Activated naive CD8-positive, alpha-beta T cell treated with anti-CD3 and anti-CD28 coated beads, Interleukin-2, amount 50 U/mL, for 24 hours (primary cell): ENCODE measurements at places on chromosomes 7 and 10.
A peak's percentile ranks its signal among the peaks of the same experiment; 100 is the strongest.

DNA sequence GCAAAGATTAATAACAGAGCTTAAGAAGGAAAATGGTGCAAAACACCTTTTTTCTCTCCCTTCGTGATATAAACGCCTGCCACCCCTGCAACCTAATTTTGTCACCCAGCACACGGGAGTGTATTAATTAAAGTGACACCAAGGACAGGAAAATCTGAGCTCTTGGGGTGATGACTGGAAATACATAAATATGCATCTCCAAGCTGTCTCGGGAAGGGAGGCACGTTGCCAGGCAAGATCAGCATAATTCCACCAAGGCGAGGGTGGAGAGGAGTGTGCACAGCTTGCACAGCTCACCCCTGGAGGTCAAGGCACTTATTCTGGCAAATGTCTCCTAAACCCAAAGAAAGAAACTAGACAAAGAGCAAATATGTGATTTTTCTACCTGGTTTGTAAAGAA, 700.9 kb downstream of the GRID1 start:
- no peak for DNase-seq

- DNase-seq: no peak
These were observed 26.0 kb upstream of the VAX1 start for GRCh38 chr10:117163954-117164548.

GRCh38 chr10:8039321-8039881, 15.1 kb upstream of the GATA3 start:
- no peak for DNase-seq

GRCh38 chr10:111175787-111176186, 99.0 kb downstream of the ADRA2A start:
- DNase-seq: no peak

DNA sequence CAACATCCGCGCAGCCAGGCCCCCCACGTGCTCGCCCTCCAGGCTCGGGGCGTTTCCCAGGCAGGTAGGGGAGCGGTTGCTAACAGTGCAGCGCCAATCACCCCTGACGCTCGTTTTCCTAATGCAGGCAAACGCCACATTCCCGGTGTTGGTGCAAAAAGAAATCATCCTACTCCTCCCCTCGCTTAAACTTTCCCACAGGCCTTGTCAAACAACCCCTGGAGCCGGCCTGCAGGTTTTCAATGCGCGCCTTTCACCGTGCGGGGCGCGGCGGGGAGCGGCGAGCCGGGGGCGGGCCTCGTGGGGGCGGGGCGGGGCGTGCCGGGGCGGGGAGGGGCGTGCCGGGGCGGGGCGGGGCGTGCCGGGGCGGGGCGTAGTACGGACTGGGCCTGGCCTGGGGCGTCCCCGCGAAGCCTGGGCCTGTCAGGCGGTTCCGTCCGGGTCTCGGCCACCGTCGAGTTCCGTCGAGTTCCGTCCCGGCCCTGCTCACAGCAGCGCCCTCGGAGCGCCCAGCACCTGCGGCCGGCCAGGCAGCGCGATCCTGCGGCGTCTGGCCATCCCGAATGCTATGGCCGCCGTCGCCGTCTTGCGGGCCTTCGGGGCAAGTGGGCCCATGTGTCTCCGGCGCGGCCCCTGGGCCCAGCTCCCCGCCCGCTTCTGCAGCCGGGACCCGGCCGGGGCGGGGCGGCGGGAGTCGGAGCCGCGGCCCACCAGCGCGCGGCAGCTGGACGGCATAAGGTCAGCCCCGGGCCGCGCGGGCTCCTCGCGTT, at the start of gene ECHDC3:
Gene ECHDC3, plus strand, starts transcription at position 374 of the 770 bp plus-strand sequence. Its CDS starts 195 bp downstream, at position 569.
- peak; percentile 38 for DNase-seq

DNA sequence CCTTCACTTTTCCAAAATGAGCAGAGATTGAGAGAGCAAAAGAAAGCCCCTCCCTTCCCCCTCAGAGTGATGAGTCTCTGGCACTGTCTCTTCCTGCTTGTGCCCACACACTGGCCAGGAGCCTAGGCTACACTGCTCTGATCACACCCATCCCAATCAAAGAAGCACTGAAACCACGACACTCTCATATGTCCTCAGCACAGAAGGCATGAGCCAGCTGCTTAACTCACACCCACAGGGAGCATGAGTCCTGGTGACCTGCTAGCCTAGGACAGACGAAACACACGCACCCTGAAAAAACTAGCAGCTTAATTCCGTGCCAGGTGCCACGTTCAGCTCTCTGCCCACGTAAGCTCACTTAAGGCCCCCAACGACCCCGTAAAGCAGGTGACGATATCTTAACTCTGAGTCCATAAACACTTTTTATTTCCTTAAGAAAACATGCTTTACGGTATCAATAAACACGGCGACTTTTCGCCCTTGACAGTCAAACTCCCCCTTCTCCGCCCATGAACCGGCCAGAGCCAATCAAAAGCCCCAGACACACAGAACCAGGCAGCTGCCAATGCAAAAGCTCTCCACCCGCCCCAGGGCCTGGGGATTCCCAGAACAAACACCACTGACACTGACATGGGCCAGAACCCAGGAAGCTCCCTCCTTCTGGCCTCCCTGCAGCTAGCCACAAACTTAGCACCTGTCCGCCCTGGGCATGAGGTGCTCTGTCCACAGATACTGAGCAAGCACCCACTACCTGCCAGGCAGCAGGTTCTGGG, 69.0 kb downstream of the TNRC18 start:
- no peak for DNase-seq

DNA sequence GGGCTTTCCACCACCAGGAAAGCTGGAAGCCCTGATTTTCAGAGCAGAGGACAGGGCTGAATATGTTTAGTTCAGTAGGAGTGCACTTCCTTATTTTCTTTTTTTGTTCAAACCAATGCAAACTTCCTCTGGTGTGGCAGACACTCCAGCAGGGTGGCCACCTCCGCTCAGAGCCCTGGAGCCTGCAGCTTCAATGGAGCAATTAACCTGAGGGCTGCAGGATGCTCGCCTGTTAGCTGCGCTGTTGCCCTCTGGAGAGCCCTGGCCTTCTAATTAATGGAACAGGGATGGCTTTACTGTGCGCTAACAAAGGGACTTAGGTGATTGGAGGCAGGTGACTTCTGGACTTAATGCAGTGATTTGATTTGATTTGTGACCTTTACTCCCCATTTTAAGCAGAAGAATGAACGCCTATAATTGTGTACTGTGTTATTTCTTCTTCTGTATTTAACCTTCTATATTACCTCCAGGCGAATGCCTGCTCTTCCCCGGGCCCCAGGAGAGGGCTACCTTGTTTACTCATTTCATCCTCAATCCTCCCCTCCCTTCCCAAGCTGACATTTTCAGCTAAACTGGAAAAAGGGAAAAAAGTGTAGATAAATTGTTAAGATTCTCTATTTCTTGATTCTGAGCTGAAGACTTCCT, 123.0 kb upstream of the CTBP2 start:
- DNase-seq: no peak

DNA sequence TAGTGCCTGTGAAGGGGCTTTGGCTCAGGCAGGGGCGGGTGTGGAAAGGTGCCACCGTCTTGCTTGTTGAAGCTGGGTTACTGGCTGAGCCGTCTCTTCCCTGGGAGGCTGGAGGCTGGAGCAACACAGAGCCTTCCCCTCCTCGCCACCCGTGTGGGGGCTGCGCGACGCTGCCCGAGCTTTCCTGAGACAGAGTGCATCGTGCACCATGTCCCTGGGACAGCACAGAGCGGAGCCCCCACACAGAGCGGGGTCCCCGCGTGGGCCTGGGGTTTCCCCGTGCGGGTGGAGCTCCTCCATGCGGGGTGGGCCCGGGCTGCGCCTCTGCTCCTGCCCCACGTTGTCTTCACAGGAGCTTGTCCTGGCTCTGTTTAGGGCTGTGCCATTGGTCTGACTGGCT, 69.9 kb downstream of the INPP5A start:
- no peak for DNase-seq

DNA sequence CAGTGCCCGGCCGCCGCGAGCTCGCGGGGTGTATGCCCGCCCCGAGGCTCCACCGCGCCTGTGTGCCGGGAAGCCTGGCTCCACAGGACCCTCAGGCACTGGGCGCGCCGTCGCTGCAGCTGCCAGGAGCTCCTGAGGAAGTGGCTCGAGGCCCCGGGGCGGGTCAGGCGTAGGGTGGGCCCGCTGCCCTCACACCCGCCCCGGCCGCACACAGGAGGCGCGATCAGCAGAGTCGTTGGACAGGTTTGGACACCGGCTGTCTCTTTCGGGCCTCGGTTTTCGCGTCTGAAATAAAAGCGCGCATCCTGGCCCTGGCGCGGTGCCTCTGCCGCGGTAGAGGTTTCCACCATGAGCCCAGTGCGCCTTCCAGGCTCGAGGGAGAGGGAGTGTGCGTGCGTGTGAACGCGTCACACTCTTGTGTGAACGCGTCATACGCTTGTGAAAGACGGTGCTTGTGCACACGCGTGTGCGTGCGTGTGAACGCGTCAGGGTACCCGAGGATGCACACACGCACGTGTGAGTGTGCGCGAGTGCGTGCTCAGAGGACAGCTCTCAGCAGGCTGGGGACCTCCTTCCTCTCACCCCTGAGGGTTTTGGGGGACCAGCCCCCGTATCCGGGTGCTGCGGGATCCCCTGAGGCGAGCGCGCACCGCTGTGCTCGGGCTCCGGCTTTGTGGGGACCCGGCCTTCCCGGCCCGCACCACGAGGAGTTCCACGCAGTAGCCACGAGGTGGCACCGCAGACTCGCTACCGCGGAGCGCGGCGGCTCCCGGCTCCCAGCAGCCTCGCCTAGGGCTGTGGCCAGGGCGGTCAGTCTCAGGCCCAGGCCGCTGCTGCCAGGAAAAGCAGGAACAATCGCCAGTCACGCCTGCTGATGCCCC, 83.8 kb downstream of the BMS1 start:
- DNase-seq: peak; percentile 58

DNA sequence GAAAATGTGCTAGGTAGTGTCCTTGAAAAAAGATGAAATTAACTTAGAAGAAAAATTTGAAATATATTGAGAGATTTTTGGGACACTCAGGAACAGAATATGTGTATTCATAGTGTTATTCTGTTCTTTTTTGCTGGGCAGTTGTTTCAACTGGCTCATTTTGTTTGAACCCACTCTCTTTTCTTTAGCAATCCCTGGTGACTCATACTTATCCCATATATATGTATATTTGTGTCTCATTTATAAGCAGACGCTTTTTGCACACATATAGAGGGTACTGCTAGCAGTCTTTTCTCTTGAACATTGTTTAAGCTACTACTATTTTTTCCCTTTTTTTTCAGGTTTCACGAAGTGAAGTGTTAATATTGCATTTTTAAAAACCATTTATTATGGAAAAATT, 1.9 kb downstream of the EXOC6 start:
- DNase-seq: no peak

- no peak for DNase-seq
These were observed 78.2 kb downstream of the MAPK8 start for GRCh38 chr10:48384699-48384982.

DNA sequence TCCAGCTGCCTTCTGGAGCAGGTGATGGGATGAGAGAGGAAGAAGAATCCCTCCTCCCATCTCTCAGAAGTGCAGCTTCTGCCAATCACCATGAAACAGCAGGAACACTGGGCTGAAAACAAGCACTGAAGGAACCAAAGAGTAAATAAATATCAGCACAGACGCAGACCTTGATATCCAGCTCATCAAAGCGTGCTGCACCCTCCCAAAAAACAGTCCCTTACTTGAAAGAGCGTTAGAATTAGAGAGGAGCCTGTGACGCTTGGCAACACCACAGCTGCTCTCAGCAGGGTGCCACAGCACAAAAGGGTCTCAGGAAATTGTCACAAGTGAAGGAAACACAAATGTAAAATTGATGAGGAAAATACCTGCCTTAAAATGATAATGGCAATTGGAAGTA, 39.5 kb downstream of the KLF6 start:
- no peak for DNase-seq

- DNase-seq: no peak
These were observed 27.9 kb downstream of the VIPR2 start for GRCh38 chr7:159116581-159117339.

GRCh38 chr7:3143869-3144775, 100.5 kb upstream of the CARD11 start:
- no peak for DNase-seq

DNA sequence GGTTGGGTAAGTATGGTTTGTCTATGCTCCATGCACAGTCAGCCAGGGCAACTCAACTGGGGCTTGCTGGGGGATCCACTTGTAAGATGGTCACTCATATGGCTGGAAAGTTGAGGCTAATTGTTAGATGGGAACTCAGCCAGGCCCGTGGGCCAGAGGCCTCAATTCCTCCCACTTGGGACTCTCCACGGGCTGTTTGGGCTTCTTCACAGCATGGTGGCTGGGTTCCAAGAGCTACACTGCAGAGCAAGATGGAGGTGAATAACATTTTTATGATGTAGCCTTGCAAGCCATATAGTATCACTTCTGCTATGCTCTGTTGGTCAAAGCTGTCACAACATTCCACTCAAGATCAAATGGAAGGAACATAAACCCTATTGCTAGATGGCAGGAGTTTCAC, 39.2 kb downstream of the ELMO1 start:
- DNase-seq: no peak

- DNase-seq: no peak
These were observed 39.2 kb downstream of the ENO4 start for GRCh38 chr10:116888380-116889055.

DNA sequence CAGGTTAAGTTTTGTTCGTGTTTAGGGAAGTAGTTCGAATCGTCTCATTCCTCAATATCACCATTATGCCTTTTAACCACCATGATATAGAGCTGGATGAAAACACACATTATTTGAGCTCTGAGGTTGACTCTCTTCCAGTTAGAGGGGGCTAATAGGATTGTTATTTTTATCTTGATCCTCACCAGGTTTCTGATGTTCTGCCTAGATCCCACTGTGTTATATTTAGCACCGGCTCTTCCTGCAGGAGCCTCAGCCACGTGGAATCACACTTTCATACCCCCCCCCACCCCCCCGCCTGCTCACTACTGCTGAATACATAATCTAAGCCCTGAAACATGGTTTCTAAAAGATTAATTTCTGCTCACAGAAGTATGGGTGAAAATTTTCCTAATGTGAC, 88.3 kb downstream of the NRCAM start:
- DNase-seq: no peak

GRCh38 chr7:30699706-30700495, 17.6 kb upstream of the CRHR2 start:
- DNase-seq: no peak

DNA sequence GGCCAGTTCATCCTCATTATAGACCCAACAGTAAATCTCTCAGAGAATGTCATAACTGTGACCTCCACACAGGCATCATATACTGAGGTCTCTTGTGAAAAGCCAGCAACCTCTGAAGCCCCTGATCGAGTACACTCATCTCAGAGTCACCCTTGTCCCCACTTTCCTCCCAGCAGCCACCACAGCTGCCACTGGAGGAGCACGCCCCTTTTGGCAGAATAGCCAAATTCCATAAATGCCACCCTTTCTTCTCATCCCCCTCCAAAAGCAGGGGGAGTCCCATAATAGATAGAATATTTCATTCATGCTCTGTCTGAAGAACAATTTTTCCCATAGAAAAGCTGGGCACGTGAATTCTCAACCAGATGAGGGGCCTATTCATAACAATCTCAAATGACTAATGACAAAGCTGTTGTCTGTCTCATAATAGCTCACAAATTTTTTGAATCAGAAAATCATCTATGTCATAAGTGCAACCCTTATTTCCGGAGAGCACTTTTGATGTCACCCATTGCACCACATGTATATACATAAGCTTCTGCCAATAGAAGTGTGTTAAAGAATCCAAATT, 47.4 kb downstream of the SGMS1 start:
- no peak for DNase-seq
